Mammary epithelial cell (primary cell): ENCODE measurements at places on chromosomes 5 and 9. TPM values are rescaled to one million over a fixed set of nuclear protein-coding genes. Genes with fewer than 3 reads are reported as not detected.

DNA sequence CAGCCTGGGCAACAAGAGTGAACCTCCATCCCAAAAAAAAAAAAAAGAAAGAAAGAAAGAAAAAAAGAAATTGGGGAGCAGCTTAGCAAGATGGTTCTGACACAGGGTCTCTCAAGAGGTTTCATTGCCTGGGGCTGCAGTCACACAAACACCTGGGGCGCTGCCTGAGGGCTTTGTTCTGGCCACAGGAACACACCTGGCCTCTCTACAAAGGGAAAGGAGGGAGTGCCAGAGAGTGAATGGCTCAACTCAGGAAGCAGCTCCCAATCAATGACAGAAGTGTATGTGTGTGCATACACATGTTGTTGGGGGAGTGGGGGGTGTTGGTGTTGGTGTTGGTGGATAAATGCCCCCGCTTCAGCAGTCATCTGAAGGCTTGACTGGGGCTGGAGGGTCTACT, 32.4 kb upstream of the CTNNA1 start:
- no peak for DNase-seq

DNA sequence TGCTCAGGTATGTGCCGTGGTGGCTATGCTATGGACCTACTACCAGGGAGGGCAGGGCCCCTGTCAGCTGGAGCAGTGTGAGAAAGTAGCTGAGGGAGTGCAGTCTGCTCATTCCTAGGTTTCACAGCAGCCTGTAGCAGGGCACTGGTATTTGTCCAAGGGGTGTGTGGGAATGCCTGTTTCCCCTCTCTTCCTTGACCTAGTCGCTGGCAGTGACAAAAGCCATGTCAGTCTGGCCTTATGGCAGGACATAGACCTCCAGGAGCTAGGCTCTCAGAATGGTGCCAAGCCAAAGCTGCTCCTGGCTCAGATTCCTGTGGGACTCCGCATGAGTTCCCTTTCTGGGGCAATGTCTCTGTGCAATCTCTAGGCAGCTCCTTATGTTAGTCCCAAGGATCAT, 253.9 kb upstream of the TYRP1 start:
- no peak for DNase-seq

Gene LRRC70
- total RNA-seq: 0.38 and 1.1 TPM in 2 replicates

- DNase-seq: no peak
Observed at GRCh38 chr9:136978073-136978864, 965 bp downstream of the PTGDS start.

DNA sequence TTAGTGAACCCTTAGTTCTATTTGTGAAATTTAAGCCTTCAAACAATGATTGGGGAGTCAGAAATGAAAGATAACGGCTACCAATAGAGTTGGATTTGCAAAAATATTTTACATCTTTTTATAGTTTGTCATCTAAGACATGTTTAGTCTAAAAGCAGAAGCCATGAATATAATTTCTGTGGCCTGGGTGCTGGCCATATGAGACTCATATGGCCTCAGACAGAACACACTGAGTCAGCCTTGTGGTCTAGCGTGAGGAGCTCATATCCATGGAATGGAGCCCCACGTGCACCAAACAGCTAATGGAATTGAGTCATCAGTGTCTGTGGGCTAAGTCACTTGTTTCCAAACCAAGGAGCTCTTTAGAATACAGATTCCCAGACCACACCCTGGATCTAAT, 240.7 kb upstream of the NREP start:
- peak; percentile 99 for DNase-seq

GRCh38 chr5:95892784-95893354, 68.8 kb downstream of the ELL2 start:
- DNase-seq: no peak

Gene C1QTNF2
- 0.33 TPM in 1 of 2 replicates, not detected in the other for total RNA-seq

Gene TAS2R1
- total RNA-seq: not detected

- DNase-seq: no peak
Observed at GRCh38 chr5:61438298-61438970, 106.4 kb downstream of the ZSWIM6 start.

Gene GARIN3
- total RNA-seq: not detected

- DNase-seq: peak; percentile 20
Observed at GRCh38 chr5:74685979-74686631, 1.1 kb downstream of the HEXB start.

DNA sequence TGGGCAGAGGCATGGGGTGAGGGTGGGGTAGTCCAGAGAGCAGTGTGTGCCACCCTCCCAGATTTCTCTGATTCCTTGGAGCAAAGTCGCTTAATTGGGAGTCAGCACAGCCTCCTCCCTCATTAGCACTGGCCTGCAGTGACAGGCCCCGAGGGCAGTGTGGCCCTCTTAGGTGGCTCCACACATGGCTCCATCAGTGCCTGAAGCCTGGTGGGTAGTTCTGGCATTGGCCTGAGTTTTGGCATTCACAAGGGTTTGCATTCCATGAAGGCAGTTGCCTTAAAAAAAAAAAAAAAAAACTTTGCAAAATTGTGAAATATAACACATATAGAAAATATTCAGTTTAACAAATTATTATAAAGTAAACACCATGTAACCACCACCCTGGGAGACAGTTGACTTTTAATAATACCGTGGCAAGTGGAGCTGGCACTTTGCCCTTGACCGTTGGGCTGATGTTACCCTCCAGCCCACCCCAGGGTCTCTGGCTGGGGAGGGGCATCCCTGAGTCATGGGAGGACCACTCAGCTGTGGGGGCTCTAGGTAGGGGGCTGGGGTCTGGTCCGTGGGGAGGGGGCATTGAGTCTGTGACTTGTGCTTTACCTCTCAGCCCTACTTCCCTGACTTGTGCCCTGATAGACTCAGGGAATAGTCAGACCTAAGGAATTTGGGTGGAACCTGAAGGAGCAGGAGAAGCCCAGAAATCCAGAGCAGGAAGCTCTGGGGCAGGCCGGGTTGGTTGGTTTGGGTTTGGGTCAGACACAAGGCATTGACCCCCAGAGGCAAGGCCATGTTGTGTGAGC, 51.3 kb upstream of the PITX1 start:
- peak; percentile 32 for DNase-seq

DNA sequence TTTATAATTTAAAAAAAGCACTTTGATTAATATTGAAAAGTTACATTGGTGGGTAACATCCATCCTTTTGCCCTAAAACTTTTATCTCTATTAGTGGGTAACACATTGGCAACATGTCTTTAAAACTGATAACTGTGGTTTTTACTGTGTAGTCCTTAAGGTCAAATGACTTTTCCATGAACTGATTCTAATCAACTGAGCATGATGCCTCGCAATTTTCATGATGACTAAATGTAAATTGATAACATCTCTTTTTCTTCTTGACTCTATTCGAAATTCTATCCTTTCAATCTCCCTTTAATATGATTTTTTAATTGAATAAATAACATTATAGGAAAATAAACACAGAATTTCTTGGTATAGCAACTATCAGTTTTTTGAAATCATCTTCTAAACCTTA, 6.3 kb upstream of the IL5 start:
- no peak for DNase-seq

- DNase-seq: peak; percentile 45
Observed at GRCh38 chr9:79155308-79155707, 416.5 kb upstream of the TLE4 start.

Gene SLC36A3
- total RNA-seq: not detected in 2 replicates

DNA sequence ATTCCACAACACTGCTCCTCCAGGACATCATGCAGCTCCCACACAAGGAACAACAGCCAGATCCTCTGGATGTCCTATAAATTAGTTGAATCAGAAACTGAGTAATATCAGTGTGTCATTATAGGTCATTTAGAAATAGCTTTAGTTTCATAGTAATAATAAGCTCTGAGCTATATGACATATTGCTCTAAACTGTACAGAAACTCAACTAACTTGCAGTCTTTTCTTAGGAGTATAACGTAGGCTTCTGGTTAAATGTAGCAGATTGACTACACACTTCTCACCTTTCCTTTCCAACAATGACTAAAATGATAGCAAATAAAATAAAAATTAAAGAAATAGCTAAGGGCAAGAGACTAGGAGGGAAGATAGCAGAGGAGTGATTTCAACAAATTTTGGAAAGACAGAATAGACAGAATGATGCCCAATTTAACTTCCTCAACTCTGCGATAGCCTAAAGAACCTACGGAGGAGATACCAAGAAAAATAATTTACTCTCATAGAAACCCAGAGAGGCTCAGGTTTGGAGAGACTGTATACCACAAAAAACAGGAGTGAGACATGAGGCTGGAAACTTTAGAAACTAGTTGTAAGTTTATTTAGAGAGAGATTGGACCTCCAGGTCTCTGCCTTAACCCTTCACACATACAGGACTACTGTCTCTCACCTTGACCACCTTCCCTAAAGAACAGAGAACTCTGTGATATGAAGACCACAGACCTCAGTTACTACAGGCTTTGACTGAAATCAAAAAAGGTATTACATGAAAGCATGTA, 193.7 kb downstream of the TSSK1B start:
- no peak for DNase-seq

GRCh38 chr5:113057557-113057984, 81.0 kb downstream of the DCP2 start:
- no peak for DNase-seq

- DNase-seq: no peak
Observed at GRCh38 chr9:37939575-37940095, 35.7 kb upstream of the SLC25A51 start.

Gene ELL2
- 161 TPM for total RNA-seq

Gene ZBED3
- total RNA-seq: 2.8 and 8.3 TPM in 2 replicates

Gene PCDHGA5
- 1.5 TPM for total RNA-seq

DNA sequence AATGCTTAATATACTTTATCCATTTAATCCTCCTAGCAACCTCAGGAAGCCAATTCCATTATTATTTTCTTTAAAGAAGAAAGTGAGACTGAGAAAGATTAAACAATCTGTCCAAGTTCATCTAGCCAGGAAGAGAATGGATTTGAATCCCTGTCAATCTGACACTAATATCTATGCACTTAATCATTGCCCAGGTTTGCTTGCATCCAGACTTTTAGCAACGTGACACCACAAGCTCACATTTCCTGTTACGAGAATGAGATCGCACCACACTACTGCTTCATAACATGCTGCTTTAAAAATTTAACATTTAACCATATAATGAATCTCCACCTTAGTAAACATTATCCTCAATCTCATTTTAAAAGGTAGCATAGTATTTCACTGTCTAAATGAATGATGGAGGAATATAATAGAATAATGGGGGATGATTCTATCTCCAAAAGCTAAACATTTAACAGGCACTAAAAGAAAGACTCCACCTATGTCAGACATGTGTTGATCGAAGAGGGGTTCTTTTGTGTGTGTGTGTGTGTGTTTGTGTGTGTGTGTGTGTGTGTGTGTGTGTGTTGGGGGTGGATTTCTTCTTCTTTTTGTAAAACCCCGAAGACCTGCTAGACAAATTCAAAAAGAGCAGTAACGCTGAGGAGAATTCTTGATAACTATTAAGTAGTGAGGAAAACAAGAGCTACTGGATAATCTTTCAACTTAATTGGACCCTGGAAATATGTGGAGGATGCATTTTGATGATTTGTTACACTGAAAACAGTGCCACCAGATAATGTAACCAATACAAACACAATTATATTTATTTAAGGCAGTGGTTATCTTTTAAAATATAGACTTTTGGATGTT, 138.7 kb upstream of the NR3C1 start:
- DNase-seq: peak; percentile 36

- DNase-seq: no peak
Observed at GRCh38 chr9:125997196-125997823, 250.1 kb downstream of the PBX3 start.

Gene CEL
- total RNA-seq: 2.6 and 3.0 TPM in 2 replicates

DNA sequence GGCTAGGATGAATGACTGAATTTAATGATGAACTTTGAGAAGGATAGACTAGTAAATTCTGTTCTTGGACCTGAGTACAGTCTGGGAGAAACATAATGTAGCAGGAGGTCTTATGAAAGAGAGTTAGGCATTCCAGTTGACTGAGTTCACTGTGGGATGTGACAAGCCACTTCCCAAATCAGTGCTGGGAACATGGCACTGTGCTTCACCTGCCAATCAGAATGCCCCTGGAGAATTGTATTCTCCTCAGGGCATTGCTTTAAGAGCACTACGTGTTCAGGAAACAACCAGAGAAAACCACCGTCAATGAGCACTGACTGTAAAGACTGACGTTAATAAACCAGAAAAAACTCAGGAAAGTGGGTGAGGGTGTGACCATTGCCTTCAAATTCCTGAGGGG, 1.2 kb downstream of the CCDC107 start:
- DNase-seq: peak; percentile 71

- DNase-seq: no peak
Observed at GRCh38 chr5:1486271-1486670, 37.5 kb downstream of the LPCAT1 start.

GRCh38 chr9:17963498-17963897, 384.6 kb downstream of the SH3GL2 start:
- no peak for DNase-seq

Gene DMRT2
- not detected for total RNA-seq

Gene BARHL1
- not detected for total RNA-seq

Gene FAM169A
- 25.5 TPM for total RNA-seq

GRCh38 chr5:135434591-135435466, 12.3 kb downstream of the DCANP1 start:
- no peak for DNase-seq

GRCh38 chr5:65307088-65307487, 174.6 kb downstream of the ADAMTS6 start:
- DNase-seq: no peak

DNA sequence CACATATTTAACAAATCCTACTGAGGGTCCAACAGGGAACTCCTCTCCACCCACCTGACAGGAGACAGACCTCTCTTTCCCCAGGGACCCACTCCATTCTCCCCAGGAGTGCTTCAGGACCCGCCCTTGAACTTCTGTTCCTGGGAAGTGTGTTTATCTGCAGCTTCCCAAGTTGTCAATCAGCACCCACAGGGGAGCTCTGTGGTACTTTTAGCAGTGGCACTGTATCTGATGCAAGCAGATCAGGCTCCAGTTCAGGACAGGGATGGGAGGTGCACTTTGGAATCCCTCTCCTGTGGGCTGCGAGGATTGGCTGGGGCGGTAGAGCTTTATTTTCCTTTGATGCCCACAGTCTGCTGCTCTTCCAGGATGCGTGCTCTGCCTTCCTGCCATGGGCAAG, 8.7 kb downstream of the GALNT10 start:
- DNase-seq: no peak

Gene TLX3
- not detected in 2 replicates for total RNA-seq
